Right cardiac atrium (tissue), 5 donors: ENCODE measurements at places on chromosomes 3 and 15. TPM values are rescaled to one million over a fixed set of nuclear protein-coding genes. Genes with fewer than 3 reads are reported as not detected.

GRCh38 chr3:129961141-129961541, 13.4 kb upstream of the TRH start:
- no peak for DNase-seq

GRCh38 chr3:130760922-130761321, 14.3 kb upstream of the PIK3R4 start:
- no peak for DNase-seq

DNA sequence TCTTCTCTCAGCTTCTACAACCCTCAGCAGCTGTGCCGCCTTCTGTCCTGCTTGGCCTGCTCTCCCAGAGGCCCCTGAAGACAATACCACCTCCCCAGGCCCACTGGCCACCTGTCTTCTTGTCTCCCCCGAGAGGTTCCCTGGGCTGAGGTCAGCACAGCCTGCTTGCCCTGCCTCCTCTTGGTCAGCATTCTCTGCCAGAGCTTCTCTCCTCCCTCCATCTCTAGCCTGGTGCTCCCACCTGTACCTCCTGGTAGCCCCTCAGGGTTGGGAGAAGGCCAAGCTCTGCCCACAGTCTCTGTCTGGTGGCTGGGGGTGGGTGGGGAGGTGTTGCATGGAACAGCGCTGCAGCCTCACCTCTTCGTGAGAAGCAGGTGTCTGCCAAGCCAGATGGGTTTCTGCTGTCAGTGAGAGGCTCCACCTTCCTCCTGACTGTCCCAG, 5.6 kb upstream of the ISLR start:
- DNase-seq, result no peak

DNA sequence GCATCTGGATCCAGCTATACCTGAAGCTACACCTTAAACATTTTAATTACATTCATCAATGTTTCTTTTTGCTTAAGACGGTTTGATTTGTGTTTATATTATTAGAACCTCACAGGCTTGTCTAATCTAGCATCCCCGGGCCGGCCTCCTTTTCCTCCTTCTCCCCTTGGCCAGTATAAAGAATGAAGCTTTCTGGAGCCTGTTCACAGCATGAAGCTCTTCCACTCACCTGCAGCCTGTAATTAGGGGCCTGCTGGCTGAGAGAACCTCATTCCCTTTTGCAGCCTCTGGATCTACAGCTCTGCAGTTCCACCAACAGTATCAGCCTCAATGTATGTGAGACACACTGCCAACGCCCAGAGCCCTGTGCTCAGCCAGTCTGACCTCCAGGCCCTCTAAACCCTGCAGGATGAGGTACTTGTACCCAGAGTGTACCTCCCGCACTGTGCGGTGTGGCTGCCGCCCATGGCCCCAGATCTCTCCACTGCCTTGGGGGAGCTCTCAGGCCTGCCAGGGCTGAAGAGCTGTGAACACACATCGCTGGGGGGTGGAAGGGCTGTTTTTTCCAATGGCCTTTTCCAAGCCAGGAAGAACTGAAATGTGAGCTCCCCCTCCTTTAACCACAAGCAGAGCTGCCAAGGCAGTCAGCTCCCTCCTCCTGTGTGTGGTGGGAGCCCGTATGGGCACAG, 114.7 kb upstream of the ALDH1A3 start:
- DNase-seq, result no peak

DNA sequence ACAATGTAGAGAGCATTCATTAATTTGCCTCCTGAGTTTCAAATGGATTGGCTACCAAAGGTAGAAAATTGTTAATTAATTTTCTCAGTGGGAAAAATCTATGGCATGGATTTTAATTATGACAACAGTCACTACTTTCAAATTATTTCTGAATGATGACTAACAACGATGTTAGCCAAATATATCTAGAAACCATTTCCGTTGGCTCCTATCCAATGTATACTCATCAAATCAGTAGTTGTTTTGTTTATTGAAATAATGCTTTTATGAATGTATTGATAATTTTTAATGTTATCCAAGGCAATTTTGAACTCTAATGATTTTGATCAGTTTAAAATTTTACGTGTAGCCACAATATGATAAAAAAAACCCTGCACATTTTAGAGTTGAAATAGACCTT, 333.4 kb downstream of the NAALADL2 start:
- DNase-seq, result no peak

- DNase-seq, result no peak
Observed at GRCh38 chr3:6287088-6287875, 573.6 kb upstream of the GRM7 start.

DNA sequence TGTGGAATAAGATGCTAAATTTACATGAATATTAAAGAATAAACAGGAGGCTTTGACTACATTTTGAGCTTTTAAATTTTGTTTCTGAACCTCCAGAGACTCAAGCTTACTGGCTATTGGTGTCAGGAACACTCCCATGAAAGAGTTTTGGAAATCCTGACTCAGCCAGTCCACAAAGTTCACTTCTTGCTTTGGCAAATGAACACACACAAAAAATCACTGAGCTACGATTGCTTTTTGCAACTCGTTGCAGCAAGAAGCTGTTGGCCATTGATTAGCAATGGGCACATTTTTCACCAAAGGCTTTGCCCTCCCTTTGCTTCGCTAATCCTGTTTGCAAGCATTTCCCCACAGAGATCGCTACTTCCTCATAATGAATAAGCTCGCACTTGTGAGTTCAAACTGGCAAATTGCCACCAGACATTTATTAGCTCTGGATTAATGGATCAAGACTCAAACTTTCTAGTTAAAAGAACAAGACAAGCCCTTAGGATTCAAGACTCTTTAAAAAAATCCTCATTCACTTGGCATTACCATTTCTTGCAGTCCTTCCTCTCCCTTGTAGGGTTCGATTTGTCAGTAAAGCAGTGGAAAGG, 343.2 kb upstream of the ONECUT1 start:
- DNase-seq, result no peak

- no peak for DNase-seq
Observed at GRCh38 chr3:147215660-147216059, 190.7 kb downstream of the ZIC4 start.

GRCh38 chr3:49656541-49657112, 17.5 kb upstream of the APEH start:
- no peak for DNase-seq

DNA sequence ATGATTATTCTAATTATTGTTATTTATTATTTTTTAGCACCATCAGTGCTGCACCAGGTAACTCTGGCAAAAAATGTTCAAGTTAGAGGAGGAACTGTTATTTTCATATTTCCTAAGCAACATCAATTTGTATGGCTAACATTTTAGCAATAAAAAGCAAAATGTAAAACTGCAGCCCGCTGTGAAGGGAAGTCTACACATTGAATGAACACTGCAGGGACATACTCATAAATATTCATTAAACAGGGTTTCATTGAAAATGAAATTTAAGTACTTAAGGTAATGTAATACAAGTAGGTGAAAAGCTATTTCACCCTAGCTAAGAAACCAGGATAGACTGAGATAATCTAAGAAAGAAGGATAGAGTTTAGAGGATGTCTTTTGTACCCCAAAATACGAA, 532.7 kb downstream of the NLGN1 start:
- no peak for DNase-seq

- DNase-seq, result no peak
Observed at GRCh38 chr15:71252044-71252739, 136.9 kb downstream of the THSD4 start.

DNA sequence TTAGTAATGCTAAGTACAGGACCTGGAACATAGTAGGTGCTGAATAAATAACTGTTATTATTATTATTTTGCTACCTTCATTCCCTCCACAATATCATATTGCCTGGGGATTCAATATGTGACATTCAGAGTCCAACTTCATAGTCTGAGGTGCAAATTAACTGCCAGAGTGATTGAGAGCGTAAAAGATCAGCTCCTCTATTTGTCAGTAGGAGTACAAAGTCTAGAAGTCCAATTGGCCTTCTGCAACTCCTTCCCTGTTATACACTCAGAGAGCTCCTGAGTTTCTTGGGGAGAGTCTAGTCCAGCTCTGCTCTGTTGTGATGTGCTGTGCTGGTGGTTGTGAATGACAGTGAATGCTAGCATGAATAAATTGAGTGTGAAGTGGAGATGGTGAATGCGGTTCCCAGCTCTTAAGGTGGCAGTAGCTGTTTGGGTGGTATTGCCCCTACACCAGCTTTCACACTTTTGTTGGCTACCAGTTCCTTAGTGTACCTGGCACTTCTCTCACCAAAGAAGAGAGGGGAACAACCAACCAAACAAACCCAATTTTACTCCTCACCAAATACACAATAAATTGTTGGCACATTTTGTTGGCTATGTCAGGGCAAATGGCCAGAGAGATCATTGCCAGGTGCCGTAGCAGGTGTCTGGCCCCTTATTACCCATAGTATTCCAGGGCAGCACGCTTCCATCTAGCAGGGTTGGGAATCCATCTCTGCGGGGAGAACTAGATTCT, 270.1 kb upstream of the TBL1XR1 start:
- no peak for DNase-seq

DNA sequence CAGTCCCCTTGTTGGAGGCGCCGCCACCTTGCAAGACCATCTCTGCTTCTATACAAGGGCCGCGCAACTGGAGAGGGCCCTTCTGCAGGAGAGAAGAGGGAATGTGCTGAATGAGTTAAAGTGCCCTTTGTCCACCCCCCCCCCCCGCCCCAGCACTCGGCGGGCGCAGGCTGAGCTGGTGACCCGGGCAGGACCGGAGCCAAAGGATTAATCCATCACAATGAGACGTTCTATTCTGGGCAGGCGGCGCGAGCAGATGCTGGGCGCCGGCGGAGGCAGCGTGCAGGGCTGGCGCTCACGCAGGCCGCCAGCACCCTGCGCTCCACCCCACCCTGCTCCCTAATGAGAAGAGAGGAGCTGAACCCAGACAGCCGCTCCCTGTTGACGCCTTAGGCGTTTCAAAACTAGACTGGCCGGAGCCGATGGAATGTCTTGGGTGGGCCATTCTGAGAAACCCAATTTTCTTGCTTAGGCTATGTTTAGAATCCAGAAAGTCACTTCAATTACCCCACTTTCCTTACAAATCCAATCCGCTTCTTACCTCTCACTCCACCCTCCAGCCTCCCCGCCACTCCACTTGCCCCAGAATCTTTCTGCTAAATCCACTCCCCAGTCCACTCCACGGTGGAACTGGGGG, 32.9 kb downstream of the GJD2 start:
- peak; percentile 89 for DNase-seq

GRCh38 chr3:190517687-190518086, 3.8 kb downstream of the IL1RAP start:
- no peak for DNase-seq

DNA sequence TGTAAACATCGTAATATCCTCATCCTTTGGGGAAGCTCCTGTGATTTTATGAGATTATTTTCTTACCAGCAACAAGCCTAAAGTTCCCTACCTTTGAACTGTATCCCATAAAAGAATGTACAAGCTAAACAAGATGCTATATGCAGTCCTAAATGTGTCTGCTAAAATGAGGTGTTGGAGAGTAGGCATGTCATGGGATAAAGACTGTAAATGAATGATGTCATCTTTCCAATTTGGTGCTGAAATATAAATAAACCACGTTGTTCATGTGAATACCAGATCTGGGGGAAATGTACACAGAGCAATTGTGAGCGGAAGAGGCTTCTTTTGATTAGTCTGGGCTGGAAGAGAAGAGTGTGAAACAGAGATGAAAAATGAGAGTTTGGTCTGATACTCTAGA, 214.9 kb upstream of the WNT5A start:
- DNase-seq, result no peak

GRCh38 chr3:117629505-117629904, 919.9 kb downstream of the TUSC7 start:
- no peak for DNase-seq

DNA sequence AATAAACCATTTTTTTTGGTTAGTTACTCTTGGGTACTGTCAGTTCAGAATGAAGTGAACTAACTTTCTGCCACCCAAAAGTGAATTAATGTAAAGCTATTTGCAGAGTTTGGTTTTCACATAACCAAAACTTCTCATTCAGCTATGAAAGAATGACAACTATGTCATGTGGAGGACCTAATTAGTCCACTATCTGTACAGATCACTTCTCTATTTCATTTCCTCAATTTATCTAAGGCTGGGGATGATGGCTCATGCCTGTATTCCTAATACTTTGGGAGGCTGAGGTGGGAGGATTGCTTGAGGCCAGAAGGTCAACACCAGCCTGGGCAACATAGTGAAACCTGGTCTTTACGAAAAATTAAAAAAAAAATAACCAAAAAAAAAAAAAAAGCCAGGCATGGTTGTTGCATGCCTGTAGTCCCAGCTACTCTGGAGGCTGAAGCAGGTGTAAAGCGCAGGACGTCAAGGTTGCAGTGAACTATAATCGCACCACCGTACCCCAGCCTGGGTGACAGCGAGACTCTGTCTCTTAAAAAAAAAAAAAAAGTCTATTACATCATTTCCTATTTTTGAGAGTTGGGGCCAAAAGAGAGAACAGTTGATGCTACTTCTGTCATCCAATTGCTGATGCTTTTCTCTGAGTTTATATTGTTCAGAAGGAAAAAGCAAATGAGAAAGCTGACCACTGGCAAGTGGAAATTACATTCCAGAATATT, 8.7 kb downstream of the HYPK start:
- DNase-seq, result no peak

GRCh38 chr3:32412887-32413286, 21.2 kb downstream of the CMTM7 start:
- DNase-seq, result no peak

DNA sequence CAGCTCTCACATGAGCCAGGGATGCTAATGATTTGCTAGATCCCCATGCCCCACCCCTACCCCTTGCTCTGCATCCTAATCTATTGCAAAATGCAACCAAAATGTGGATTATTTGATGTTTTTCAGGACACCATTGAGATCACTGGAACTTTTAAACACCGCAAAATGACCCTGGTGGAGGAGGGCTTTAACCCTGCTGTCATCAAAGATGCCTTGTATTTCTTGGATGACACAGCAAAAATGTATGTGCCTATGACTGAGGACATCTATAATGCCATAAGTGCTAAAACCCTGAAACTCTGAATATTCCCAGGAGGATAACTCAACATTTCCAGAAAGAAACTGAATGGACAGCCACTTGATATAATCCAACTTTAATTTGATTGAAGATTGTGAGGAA, 29.7 kb downstream of the HDC start:
- DNase-seq, result no peak

C3orf18 gene
- 29.5 TPM for polyA plus RNA-seq

CHL1 gene
- polyA plus RNA-seq, result 14.3 TPM

MYLK gene
- 27.3 TPM for polyA plus RNA-seq

AADAC gene
- polyA plus RNA-seq, result not detected

STRIT1 gene
- polyA plus RNA-seq, result 0.14 TPM

SETD5 gene
- 29.4 TPM for polyA plus RNA-seq

GREM1 gene
- 0.11 TPM for polyA plus RNA-seq

SLC2A2 gene
- not detected for polyA plus RNA-seq

KLHL40 gene
- polyA plus RNA-seq, result 0.29 TPM

ADAMTS9 gene
- polyA plus RNA-seq, result 10.1 TPM

AHSG gene
- 0.05 TPM for polyA plus RNA-seq

ACKR4 gene
- 7.2 TPM for polyA plus RNA-seq

ACY1 gene
- 19.6 TPM for polyA plus RNA-seq
